ENCODE measurements at places on chromosomes 2 and 18.

DNA sequence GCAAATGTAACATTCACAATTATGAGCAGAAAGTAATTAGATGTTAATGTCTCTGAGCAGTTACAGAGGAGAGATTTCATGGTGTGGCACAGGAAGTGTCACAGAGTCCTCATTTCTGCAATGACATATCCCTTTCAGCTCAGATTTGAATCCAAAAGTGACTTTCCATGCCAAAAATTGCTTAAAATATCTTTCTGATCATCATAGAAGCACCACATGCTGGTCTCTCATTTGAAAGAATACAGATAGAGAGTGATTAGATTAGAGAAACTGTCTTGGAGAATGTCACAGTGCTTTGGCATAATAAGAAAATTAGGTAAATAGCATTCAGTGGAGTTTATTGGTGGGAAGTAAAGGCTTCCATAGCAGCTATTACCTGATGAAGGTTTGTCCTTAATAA, 383.4 kb upstream of the CDH2 start:
- DNase-seq: no peak

DNA sequence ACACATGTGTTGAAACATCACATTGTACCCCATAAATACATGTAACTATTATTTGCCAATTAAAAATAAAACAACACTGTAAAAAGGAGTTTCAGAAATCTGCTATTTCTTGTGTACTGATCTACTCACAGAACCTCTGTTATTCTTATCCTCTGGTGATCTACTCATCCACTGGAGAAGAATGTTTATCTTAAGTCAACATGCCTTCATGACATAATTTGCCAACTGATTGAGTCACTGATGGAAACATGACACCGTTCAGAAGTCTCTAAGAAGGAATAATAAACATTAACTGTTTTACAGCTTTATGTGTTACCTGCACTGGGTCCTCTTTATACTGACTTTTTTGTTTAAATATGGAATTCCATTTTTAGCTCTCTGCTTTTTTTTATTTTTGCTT, 555.2 kb downstream of the DCDC2C start:
- peak; percentile 29 for DNase-seq

GRCh38 chr2:225998653-225999052, 599.1 kb downstream of the NYAP2 start:
- DNase-seq: no peak

DNA sequence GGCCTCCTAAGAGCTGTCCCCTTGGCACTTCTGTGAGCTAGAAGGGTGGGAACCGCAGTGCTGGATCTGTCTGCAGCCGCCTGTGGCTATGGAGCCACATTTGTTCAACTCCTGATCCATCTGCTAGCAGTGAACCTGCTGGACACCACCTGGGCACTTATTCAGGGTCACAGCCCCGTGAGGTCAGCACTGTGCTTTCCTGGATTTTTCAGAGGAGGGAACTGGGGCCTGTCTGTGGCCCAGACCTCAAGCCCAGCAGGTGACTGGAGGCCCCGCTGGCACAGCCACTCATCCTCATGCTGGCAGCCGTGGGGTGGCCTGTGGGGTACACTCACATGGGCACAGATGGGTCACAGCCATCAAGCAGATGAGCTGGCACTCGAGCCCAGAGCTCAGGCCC, 155.3 kb downstream of the TFCP2L1 start:
- DNase-seq: no peak

DNA sequence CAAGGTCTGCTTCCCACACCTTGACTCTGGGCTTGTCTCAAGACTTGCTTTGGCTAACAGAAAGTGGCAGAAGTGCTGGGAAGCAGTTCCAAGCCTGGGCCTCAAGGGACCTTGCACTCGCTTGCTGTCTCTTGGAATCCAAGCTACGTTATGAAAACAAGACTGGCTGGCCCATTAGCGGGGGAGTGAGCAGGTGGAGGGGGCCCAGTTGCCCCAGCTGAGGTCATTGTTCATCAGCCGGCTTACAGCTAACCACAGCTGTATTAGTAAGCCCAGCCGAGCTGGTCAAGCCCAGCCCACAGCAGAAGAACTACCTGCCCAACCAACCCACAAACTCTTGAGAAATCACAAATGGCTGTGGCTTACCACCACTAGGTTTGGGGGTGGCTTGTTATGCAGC, 63.1 kb downstream of the MARCO start:
- no peak for DNase-seq

DNA sequence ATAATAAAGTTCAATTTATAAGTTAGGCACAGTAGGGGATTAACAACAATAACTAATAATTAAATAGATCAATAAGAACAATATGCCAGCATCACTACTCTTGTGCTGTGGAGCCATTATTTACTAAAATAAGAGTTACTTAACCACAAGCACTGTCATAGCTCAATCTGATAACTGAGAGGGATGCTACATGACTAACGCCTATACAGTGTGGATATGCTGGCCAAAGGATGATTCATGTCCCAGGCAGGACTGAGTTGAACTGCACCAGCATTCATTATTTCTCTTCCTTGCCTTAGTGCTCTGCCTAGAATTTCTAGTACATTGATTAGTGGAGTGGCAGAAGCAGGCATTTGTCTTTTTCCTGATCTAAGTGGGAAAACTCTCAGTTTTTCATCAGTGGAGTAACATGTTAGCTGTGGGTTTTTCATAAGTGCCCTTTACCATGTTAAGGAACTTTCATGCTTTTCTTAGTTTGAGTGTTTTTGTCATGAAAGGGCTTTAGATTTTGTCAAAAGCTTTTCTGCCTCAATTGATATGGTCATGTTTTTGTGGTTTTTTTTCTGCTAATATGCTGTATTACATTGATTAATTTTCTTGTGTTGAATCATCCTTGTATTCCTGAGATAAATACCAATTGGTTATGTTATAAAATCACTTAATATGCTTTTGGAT, 21.7 kb downstream of the KIAA1328 start:
- peak; percentile 72 for DNase-seq

DNA sequence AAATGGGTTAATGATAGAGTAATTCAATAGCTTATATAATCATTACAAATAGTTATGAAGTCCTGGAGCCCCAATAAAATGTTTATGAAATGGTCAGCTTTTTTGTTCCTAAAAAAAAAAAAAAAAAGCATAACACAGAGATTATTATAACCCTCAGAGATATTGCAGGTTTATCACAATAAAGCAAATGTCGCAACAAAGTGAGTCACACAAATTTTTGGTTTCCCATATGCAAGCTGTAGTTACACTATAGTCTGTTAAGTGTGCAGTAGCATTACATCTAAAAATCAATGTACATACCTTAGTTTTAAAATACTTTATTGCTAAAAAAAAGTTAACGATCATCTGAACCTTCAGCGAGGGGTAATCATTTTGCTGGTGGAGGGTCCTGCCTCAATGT, 20.0 kb downstream of the WDFY1 start:
- DNase-seq: no peak
